ENCODE measurements at places on chromosomes 3 and 15. TPM values are rescaled to one million over a fixed set of nuclear protein-coding genes. Genes with fewer than 3 reads are reported as not detected.
A peak's percentile ranks its signal among the peaks of the same experiment; 100 is the strongest.

DNA sequence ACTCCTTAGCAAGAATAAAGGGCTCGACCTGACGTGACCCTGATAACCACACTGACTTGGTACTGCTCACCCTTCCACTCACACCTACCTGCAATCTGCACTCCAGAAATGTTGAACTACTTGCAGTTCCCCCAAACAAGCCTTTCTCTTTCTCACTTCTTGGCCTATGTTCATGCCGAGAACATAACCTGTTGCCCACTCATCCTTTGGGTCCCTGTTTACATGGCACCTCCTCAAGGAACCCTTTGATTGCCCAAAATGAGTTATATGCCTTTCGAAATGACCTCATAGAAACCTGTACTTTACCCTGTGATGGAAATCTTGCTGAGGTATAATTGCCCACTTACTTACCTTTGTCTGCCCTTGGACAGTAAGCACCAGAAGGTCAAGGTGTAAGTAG is 96.2 kb downstream of the TMCO5A start:
- peaks cover 20% of the 10 kb centered on the region for H3K27me3 ChIP-seq
- H3K4me1 ChIP-seq: no peaks in the 10 kb centered on the region
- no peak for DNase-seq
- H3K4me3 ChIP-seq: no peak overlapping the region

DNA sequence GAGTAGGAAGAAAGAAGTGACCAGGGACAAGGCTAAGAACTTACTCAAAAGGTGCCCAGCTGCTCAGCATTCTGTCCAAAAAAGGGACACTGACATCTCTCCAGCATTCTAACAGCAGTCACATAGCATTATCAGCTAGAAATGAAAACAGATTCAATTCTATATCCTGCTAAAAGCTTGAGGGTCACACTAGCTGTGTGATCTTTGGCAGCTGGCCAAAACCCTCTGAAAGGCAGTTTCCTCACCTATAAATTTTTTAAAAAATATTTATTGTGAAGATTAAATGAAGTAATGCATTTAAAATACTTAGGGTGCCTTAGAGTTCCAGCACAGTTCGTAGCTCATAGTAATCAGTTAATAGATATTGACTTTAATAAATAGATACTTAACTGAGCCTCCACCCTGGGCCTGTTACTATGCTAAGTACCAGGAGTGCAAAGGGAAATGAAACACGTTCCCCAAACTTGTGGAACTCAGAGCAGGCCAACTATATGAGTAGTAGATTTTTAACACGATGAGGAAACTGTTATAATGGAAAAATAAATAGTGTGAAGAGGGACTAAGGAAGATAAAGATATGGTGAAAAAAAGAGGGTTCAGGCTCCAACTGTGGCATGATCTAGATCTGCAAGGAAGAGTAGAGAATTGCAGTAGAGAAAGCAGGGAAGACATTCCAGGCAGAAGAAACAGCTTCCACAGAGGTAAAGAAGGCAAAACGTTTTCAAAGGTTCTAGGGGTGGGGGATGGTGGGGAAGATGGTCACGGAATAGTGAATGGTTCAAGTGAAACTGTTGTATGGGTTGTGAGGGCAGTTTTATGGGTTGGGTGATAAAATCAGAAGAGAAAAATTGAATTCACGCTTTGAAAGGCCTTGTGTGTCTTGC is 11.4 kb downstream of the CD86 start:
- H3K4me3 ChIP-seq: no peak overlapping the region
- H3K27ac ChIP-seq: no peak overlapping the region
- H3K27me3 ChIP-seq: no peaks in the 10 kb centered on the region
- H3K36me3 ChIP-seq: no peaks in the 10 kb centered on the region

ZSCAN2 gene
- 7.6 TPM for total RNA-seq

FBXO45 gene
- 26.1 TPM for total RNA-seq

- H3K4me3 ChIP-seq: no peak overlapping the region
- H3K36me3 ChIP-seq: peaks cover 2% of the 10 kb centered on the region
- peak overlapping the region; percentile 35 for H3K27ac ChIP-seq
- no peaks in the 10 kb centered on the region for H3K27me3 ChIP-seq
- peaks cover 40% of the 10 kb centered on the region for H3K4me1 ChIP-seq
- no peak for DNase-seq
Measured at GRCh38 chr15:63603516-63603915, 6.3 kb downstream of the FBXL22 start.

DNA sequence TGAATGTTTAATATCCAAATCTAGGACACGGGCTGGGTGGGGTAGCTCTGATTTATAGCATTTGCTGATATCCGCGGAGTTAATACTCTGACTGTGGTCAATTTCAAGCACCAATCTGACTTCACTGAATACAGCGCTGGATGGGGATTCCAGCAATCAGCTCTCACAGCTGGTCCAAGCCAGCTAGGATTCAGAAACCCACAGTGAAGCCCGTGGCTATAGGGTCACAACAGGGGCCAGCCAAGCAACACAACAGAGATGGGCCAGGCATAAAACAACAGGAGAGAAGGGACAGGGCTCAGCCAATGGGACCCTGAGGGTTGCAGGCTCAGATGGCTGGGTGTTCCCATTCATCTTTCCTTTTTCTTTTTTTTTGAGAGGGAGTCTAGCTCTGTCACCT is 5.4 kb upstream of the LMAN1L start:
- peaks cover 20% of the 10 kb centered on the region for H3K36me3 ChIP-seq
- no peak overlapping the region for H3K4me3 ChIP-seq
- no peak for DNase-seq
- H3K4me1 ChIP-seq: peaks cover 18% of the 10 kb centered on the region
- H3K27me3 ChIP-seq: no peaks in the 10 kb centered on the region
- peak overlapping the region; percentile 65 for H3K27ac ChIP-seq

GRCh38 chr3:126402666-126403302 is 8.1 kb downstream of the CFAP100 start:
- H3K4me1 ChIP-seq: no peaks in the 10 kb centered on the region
- H3K27me3 ChIP-seq: peaks cover 11% of the 10 kb centered on the region
- H3K36me3 ChIP-seq: no peaks in the 10 kb centered on the region
- no peak for DNase-seq
- H3K4me3 ChIP-seq: no peak overlapping the region

PLSCR5 gene
- total RNA-seq: not detected

SLC9C1 gene
- not detected for total RNA-seq

DNA sequence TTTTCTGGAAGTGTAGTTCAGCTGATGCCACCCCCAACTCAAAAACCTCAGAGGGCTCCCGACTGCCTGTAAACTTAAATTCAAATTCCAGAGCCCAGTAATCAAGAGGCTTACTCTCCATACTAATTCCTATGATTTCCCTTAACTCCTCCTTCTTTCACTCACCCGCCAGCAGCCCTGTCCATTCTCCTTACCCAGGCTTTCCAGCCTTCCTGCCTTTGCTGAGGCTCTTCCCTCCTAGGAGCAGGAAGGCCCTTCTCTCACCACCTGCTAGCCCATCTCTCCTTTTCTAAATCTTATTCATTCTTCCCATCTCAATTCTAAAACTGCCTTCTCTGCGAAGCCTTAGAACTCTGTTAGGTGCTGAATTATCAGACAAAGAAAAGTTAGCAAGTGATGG is 30.4 kb downstream of the RORA start:
- no peak overlapping the region for H3K4me3 ChIP-seq
- H3K4me1 ChIP-seq: no peaks in the 10 kb centered on the region
- H3K27ac ChIP-seq: no peak overlapping the region
- no peaks in the 10 kb centered on the region for H3K36me3 ChIP-seq
- H3K27me3 ChIP-seq: peaks cover 4% of the 10 kb centered on the region

GRCh38 chr3:115928376-115928775 is 305.1 kb downstream of the GAP43 start:
- no peaks in the 10 kb centered on the region for H3K4me1 ChIP-seq
- no peaks in the 10 kb centered on the region for H3K36me3 ChIP-seq
- no peak overlapping the region for H3K27ac ChIP-seq
- no peak for DNase-seq
- H3K4me3 ChIP-seq: no peak overlapping the region

DNA sequence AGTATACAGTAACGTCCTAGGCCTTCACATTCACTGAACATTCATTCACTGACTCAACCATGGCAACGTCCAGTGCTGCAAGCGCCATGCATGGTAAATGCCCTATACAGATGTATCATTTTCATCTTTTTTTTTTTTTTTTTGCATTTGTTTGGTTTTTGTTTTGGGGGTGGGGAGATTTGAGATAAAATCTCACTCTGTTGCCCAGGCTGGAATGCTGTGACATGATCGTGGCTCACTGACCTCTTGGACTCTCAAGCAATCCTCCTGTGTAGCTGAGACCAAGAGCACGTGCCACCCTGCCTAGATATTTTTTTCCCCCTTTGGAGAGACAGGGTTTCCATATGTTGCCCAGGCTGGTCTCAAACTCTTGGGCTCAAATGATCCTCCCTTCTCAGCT is 37.4 kb downstream of the SUSD5 start:
- no peaks in the 10 kb centered on the region for H3K36me3 ChIP-seq
- H3K4me3 ChIP-seq: no peak overlapping the region
- H3K4me1 ChIP-seq: no peaks in the 10 kb centered on the region
- H3K27ac ChIP-seq: no peak overlapping the region
- DNase-seq: no peak

PPM1M gene
- 69.7 TPM for total RNA-seq

GRCh38 chr15:60479361-60480110 is 594 bp upstream of the ICE2 start:
- no peak for DNase-seq
- peaks cover 60% of the 10 kb centered on the region for H3K4me1 ChIP-seq
- H3K36me3 ChIP-seq: peaks cover 28% of the 10 kb centered on the region
- H3K27me3 ChIP-seq: peaks cover 7% of the 10 kb centered on the region
- H3K27ac ChIP-seq: peak overlapping the region; percentile 100

- no peak for DNase-seq
- no peak overlapping the region for H3K4me3 ChIP-seq
Measured at GRCh38 chr15:94069844-94070243, 161.5 kb upstream of the MCTP2 start.

DNA sequence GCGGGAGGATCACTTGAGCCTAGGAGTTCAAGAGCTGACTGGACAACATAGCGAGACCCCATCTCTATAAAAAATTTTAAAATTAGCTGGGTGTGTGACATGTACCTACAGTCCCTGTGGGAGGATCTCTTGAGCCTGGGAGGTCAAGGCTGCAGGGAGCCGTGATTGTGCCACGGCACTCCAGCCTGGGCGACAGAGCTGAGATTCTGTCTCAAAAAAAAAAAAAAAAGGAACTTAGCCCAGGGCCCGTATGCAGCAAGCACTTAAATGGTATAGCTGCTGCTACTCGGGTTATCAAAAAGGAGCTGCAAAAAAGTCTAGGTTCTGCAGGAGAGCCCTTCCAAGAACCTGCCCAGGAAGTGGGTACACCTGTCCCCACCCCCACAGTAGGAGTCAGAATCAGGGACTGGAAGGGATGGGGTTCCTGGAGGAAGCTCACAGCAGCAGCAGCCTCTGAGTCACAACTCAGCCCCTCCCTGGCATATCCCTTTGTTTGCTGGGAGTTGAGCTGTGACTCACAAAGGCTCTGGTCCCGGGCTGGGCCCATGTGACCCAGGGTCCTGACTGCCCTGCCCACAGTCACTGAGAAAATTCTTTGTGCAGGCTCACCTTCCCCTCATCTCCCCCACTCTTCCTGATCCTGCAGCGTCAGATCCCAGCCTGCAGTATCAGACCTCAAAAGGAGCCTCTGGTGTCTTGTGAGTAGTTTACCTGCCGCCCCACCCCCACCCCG is at the start of gene SPATA12:
Gene SPATA12, plus strand, starts transcription at position 576 of the 733 bp plus-strand sequence. CDS start 13,031 bp downstream, outside the sequence.
- H3K27me3 ChIP-seq: peaks cover 13% of the 10 kb centered on the region
- H3K4me1 ChIP-seq: no peaks in the 10 kb centered on the region
- no peaks in the 10 kb centered on the region for H3K36me3 ChIP-seq

DNA sequence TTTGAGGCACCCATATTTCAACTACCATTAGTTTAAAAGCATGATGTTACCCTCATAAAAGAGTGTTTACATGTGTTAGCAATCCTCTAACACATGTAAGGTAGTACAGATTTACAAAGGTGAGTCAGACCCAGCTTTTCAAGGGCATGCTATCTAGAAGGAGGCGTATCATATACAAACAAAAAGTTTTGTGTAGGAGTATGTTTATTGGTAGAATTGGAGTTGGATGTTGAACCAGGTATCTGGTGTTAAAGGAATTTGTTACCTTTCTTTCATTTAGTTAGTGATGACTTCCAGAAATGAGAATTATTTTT is 2.4 kb downstream of the HACD3 start:
- peaks cover 23% of the 10 kb centered on the region for H3K36me3 ChIP-seq
- DNase-seq: no peak
- H3K27ac ChIP-seq: no peak overlapping the region
- no peaks in the 10 kb centered on the region for H3K27me3 ChIP-seq
- H3K4me3 ChIP-seq: no peak overlapping the region
- H3K4me1 ChIP-seq: peaks cover 29% of the 10 kb centered on the region

- H3K27ac ChIP-seq: no peak overlapping the region
- peaks cover 10% of the 10 kb centered on the region for H3K4me1 ChIP-seq
- H3K27me3 ChIP-seq: no peaks in the 10 kb centered on the region
Measured at GRCh38 chr3:52128118-52128683, 26.0 kb downstream of the POC1A start.

GRCh38 chr3:108119398-108120104 is 28.7 kb upstream of the CD47 start:
- no peaks in the 10 kb centered on the region for H3K36me3 ChIP-seq
- H3K4me1 ChIP-seq: peaks cover 46% of the 10 kb centered on the region
- no peaks in the 10 kb centered on the region for H3K27me3 ChIP-seq

CRABP1 gene
- total RNA-seq: not detected

AMIGO3 gene
- total RNA-seq: not detected

DNA sequence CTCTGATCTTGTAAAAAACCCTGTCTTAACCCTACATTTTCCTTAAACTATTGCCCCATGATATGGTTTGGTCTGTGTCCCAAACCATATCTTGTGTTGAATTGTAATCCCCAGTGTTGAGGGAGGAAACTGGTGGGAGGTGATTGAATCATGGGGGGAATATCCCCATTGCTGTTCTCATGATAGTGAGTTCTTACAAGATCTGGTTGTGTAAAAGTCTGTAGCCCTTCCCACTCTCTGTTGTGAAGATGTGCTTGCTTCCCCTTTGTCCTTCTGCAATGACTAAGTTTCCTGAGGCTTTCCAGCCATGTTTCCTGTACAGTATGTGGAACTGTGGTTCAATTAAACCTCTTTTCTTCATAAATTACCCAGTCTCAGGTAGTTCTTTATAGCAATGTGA is 881.4 kb downstream of the DIPK2A start:
- no peak overlapping the region for H3K27ac ChIP-seq
- no peaks in the 10 kb centered on the region for H3K27me3 ChIP-seq
- H3K4me3 ChIP-seq: no peak overlapping the region
- H3K36me3 ChIP-seq: no peaks in the 10 kb centered on the region

COMMD2 gene
- total RNA-seq: 40.9 TPM
